Ascending aorta (tissue), 2 donors: ENCODE measurements at places on chromosomes 4 and X. TPM values are rescaled to one million over a fixed set of nuclear protein-coding genes. Genes with fewer than 3 reads are reported as not detected.

Gene LNX1
- 4.0 TPM for total RNA-seq

Gene CORIN
- not detected for total RNA-seq

Gene SMIM10L2A
- total RNA-seq: 0.85 TPM

Gene DOK7
- 33.5 TPM for total RNA-seq

Gene GPRASP1
- total RNA-seq: 0.85 TPM

Gene PRRG1
- total RNA-seq: 3.9 TPM

Gene GABRA4
- 0.11 TPM for total RNA-seq

Gene PWWP3B
- total RNA-seq: not detected

Gene MAGEE2
- total RNA-seq: not detected

Gene PDZD4
- 23.2 TPM for total RNA-seq

Gene CAPN6
- 1.5 TPM for total RNA-seq

Gene SPANXN3
- total RNA-seq: not detected

Gene TMEM47
- 117 TPM for total RNA-seq

Gene PRDM5
- total RNA-seq: 14.9 TPM

Gene ATXN3L
- total RNA-seq: not detected

Gene MAGEB2
- not detected for total RNA-seq

Gene SH3TC1
- 64.5 TPM for total RNA-seq

Gene XAGE3
- total RNA-seq: not detected

Gene ADGRG4
- 0.75 TPM for total RNA-seq

Gene PDCL2
- not detected for total RNA-seq

Gene BST1
- 22.7 TPM for total RNA-seq

Gene CACNA1F
- not detected for total RNA-seq

Gene GAB1
- total RNA-seq: 31.0 TPM

Gene DDIT4L
- total RNA-seq: 4.8 TPM

Gene EFHC2
- not detected for total RNA-seq

Gene HPGDS
- not detected for total RNA-seq

Gene SOX3
- total RNA-seq: not detected
